Right ventricle myocardium inferior (tissue), 1 donor: ENCODE measurements at places on chromosomes 3 and 15.
A peak's percentile ranks its signal among the peaks of the same experiment; 100 is the strongest.

DNA sequence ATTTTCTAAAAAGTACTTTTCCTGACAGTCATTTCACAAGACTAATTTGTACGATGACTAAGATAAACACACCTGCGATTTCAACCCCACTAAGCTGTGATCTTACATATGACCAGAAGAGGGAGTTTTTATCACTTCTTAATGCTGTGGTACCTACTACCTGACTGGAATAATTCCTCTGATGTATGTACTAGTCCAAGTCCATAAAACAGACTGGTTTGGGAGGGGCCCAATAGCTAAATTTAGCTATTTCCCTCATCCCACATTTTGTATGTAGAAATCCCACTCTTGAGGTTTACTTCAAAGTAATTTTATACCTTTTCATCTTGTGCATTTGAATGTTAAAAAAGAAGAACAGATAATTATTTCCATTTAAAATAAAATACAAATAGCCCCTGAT, 49.7 kb upstream of the SCAANT1 start:
- DNase-seq, result no peak

- no peak for DNase-seq
Observed at GRCh38 chr15:76648732-76649444, 256.3 kb downstream of the SCAPER start.

- DNase-seq, result no peak
Observed at GRCh38 chr3:144772372-144772771, 800.7 kb downstream of the DIPK2A start.

DNA sequence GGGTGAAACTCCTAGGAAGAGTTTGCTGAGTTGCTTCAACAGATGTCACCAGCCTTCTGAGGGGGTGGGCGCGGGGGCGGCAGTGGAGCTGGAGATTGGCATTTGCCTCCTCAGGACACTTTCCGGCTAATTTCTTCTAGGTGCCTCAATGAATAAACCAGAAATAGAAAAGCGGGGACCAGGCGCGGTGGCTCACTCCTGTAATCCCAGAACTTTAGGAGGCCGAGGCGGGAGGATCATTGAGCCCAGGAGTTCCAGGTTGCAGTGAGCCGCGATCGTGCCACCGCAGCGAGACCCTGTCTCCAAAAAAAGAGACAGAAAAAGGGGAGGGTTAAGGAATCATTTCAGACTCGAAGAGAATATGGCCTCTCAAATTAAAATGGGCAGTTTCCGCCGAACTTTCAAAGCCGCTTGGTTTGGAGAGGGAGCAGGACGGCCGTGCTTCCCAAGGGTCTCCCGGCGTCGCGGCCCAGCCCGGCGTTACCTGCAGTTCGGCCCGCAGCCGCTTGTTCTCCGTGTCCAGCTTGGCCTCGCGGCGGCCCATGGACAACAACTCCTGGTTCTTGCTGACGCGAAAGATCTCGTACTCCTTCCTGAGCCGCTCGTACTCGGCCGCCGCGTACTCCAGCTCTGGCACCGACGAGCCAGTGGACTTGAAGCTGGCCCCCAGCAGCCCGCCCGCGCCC, 587 bp downstream of the NPHP3 start:
- DNase-seq, result peak; percentile 72

- DNase-seq, result no peak
Observed at GRCh38 chr15:101097111-101097510, 154.7 kb downstream of the CHSY1 start.

DNA sequence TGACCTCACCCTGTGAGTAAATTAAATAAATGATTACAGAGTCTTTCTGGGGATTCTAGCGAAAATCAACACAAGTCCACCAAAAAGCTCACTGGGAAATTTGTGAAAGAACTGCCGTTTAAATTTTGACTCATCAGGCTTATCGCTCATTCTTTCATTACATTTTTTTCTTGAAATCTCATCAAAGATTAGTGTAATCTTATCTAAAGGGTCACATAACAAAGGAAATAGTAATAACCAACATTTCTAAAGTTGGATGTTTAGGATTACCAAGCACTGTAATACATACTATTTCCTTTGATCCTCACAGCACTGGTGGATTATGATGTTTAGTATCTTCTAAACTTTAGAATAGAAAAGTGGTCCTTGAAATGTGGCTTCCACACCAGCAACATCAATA, 111.1 kb upstream of the CBLB start:
- no peak for DNase-seq

- no peak for DNase-seq
Observed at GRCh38 chr3:25473246-25473645, 45.2 kb downstream of the RARB start.

GRCh38 chr15:40957581-40958051, 4.3 kb downstream of the CHAC1 start:
- no peak for DNase-seq

GRCh38 chr15:62988701-62989100, 53.8 kb upstream of the TPM1 start:
- no peak for DNase-seq

- no peak for DNase-seq
Observed at GRCh38 chr3:35641331-35641730, 2.0 kb downstream of the ARPP21 start.

GRCh38 chr3:32076566-32076965, 29.9 kb upstream of the GPD1L start:
- DNase-seq, result no peak

- no peak for DNase-seq
Observed at GRCh38 chr3:164641071-164641470, 437.2 kb downstream of the SI start.

DNA sequence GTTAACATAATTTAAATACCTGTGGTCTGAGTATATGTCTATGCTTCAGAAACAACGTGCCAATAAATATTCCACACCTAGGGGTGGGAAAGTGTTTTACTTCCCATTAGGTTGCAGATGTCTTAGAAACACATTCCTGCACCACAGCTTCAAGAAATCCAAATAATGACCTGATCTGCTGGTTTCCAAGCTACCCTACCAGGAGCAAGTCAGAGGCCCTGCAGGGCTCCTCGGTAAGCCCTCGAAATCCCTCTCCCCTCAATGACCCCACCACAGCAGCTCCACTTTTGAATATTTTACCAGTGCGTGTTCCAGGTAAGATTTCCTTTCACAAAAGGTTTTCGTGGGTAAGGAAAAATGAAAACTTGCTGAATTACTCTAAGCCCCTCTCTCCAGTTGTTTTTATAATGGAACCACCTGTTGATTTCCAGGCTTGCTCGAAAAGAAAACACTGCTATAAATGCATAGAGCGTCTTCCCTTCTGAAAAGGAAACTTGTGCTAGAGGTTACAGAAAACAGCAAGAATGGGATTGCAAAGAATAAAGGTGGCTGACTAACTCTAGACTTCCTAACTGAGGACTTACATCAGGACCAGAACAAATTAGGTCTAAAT, 12.6 kb downstream of the IL12A start:
- DNase-seq, result no peak

- no peak for DNase-seq
Observed at GRCh38 chr15:99207672-99208071, 41.7 kb downstream of the TTC23 start.

DNA sequence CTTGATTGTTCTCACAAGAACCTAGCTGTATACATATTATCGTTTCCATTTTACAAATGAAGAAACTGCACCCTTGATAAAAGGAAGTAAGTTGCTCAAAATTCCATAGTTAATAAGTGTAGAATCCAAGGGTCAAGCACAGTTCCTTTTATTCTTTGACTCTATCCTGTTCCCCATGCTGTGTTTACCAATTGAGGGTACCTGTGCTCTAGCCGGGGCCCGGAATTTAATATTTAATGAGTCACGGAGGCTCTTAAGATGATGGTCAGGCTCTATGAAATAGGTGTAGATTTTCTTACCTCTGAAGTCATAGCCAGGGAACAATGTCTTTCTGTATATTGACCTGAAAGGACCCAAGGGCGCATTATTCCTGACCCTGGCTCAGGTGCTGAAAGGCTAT, 65.2 kb downstream of the LPP start:
- DNase-seq, result no peak

DNA sequence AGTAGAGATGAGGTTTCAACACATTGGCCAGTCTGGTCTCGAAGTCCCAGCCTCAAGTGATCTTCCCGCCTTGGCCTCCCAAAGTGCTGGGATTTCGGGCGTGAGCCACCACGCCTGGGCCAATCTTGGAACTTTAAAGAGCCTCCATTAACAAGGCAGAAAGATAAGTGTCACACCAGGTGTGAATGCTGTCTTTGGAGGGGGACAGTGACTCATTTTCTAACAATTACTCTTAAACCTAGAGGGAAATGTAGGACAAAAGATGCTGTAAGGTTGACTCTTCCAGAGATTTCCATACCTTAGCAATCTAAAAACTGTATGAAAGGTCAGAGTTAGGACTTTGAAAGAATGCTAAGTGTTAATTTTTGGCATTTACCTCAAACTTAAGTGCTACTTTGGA, 84.9 kb downstream of the FNDC3B start:
- no peak for DNase-seq

DNA sequence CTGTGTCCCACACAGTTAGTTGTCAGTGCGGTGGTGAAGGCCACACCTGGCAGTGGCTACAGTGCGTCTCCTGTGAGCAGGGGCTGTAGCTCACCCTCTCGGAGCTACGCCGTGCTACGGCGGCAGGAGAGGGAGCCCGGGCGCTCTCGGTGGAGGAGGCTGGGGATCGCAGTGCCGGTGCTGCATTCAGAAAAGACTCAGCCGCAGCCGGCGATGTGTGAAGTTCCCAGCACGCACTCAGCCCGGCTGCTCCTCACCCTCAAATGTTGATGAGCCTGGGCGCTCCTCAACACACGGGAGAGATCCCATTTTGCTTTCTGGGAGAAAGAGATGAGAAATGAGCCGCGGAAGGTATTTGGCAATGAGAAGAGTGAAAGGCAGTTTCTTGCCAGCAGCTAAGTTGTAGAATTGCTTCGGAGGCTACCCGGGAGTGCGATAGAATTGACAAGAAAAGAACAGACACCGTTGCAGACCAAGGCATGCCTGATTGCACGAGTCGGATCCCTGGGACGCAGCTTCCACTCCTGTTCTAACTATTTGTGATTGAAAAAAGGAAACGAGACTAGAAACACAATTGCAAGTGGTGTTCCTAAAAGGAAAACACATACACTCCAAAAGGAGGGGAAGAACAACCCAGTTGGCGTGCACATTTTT, at the start of gene UNC13C:
Gene UNC13C (plus strand): TSS at position 189 of the 654 bp plus-strand sequence. CDS start 34,463 bp downstream, outside the sequence.
- peak; percentile 55 for DNase-seq

DNA sequence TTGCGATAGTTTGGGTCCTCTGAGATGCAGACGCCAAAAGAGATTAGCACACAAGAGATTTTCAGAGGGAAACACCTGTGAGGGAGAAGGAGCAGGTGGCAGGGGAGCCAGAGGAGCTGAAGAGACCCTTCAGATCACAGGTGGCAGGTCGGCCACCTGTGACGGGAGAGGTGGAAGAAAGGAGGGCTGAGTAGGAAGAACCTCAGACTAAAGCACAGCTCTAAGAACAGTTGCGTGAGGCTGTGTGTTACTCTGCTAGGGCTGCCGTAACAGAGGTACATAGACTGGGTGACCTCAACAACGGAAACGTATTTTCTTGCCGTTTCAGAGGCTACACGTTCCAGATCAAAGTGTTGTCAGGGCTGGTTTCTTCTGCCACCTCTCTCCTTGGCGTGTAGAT, 38.5 kb downstream of the C2CD4A start:
- DNase-seq, result no peak

GRCh38 chr3:31880020-31880419, 101.0 kb downstream of the OSBPL10 start:
- DNase-seq, result no peak

GRCh38 chr3:161295325-161295724, 74.2 kb downstream of the NMD3 start:
- no peak for DNase-seq

DNA sequence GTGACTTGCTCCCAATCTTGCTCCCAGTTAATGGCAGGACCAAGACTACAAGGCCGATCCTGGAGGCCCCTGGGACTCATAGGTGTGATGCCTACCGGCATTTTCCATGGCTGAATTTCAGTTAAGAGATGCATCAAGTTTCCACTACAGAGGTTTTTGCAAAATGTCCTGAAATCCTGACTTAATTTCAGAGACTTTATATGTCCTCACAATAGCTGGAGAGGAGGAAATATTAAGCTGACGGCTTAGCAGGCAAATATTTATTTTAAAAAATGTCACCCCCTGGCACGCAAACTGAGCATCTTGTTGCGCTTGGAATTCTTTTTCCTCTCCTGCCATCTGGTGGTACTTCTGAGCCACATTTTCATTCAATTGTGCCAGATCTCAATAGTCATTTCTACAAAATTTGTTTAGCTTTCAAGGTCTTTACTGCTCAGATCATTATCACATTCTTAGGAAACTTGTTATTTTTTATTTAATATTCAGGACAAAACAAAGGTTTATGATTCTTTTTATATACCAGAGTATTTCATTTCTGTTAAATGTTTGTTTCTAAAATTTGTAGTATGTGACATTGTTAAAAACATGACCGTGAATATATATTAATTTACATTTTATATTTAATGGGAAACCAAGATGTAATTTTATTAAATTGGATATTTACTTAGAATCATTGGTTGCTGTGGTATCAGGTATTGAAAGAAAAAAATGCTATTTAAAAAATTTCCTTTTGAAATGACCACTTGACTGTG, 189.2 kb upstream of the THRB start:
- no peak for DNase-seq

- no peak for DNase-seq
Observed at GRCh38 chr15:52154896-52155865, 36.0 kb downstream of the GNB5 start.

- DNase-seq, result no peak
Observed at GRCh38 chr3:56960234-56960917, 100.1 kb upstream of the SPATA12 start.

DNA sequence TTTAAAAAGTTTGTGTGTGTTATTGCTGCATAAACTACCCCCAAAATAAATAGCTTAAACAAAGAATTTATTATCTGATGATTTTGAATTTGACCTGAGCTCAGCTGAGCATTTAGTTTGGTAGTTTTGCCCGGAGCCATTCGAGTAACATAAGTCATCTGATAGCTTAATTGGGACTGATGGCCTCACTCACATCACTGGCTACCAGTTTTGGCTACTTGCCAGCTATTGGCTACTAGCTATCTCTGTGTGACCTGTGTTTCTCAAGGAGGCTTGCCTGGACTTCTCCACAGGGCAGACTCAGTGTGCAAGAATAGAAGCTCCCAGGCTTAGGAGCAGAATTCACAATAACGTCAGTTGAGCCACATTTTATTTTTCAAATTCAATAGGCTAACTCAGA, 9.0 kb downstream of the CNTN3 start:
- DNase-seq, result no peak

DNA sequence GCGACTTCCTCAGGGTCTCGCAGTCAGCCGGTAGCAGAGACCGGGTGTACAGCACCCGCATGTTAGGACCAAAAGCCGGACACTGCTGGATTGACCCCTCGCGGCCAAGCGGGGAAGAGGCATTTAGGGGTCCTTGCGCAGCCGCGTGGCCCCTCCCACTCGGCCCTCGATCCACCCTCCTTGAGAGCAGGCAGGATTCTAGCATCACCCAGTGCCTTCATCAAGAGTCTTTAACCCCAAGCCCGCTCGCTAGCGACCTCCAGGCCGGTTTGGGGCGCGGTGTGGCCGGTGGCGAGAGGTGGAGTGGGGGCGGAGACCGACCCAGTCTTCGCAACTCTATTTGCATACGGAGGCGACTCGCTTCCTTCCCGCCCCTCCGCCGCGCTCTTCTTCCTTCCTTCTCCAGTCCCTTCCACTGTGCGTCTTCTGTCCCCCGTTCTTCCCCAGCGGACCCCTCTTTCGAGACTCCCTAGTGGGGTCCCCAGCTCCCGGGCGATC, at the start of gene ST6GAL1:
Gene ST6GAL1 (plus strand): TSS at position 384 of the 498 bp plus-strand sequence. CDS start 112,178 bp downstream, outside the sequence.
- DNase-seq, result peak; percentile 92
